ENCODE measurements at places on chromosomes 16 and 17.

DNA sequence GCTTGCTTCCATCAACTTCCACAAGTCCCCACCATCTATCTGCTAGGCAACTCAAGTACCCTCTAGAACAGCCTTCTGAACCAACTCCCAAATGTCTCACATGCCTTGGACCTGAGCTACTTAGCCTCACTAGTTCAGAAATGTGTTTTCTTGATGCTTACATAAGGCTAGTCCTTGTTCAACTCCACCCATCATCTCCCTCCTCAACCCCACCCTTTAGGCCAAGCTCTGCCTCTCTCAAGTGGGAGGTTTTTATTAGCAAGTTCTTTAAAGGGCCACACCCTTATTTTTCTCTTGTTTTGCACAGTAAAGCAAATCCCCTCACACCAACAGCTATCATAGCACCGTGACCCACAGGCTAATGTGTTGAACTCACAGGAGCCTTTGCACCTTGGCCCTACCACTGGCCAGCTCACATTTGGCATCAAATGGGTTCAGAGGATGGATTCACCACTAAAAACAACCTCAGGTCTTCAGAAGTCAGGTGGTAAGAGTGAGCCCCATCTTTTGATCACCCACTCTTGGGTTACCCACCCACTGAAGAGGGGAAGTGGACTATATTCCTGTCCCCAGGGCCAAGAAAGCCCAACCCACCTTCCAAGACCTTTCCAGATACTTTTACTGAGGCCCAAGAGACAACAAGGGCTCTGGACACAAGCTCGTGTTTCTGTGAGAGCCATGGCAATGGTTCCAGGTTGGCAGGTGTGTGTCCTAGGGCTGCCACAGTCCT, 12.2 kb downstream of the PIK3R5 start:
- DNase-seq, result no peak

GRCh38 chr16:15765880-15766279, 90.9 kb downstream of the MYH11 start:
- peak; percentile 81 for DNase-seq

- no peak for DNase-seq
These were observed 42.8 kb upstream of the ACSF3 start for GRCh38 chr16:89050868-89051311.

DNA sequence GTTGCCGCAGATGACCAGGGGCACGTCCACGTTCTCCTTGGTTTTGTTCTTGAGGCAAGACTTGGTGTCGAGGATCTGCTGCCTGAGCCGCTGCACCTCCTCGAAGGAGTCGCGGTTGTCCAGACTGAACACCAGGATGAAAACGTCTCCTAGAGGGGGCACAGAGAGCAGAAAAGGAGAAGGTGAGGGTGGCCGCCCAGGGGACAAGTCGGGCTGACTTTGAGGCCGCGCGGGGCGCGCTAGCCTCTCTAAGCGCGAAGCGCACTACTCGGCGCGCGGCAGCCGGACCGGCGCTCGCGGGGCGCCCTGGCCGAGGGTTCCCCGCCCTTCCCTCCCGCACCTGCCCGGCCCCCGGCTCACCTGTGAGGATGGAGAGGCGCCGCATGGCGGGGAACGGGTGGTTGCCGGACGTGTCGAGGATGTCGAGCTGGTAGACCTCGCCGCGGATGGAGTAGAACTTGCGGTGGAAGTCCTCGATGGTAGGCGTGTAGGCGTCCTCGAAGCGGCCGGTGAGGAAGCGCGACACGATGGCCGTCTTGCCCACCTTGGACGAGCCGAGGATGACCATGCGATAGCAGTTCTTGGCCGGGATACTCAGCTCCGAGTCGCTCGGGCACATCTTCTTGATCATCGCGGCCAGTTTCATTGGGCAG, 533 bp downstream of the RASD1 start:
- peak; percentile 75 for DNase-seq

DNA sequence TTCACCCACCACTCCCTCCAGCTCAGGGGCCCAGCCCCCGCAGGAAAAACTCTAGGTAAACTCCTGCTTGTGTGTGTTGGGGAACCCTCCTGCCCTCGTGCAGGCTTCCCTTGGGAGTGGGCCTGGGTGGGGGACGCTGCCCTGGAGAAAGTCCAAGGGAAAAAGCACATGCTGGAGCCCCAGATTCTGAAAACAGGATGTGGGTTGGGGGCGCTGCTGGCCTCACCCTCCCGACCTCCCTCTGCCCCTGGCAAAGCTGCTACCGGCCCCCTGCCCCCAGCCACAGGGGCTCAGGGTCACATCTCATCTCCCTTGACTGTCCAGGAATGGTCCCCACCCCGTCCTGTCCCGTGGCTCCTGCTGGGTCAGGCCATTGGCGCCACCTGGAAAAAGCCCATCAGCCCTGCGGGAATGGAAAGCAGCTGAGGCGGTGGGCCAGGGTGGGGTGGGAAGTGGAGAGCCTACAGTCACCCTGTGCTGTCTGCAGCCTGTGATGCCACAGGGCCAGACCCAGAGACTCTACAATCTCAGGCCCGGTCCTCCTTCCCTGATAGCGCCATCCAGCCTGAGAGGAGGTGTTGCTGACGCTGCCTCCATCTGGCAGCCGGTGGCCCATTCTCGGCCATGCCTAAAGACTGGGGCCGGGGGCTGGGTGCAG, 2.5 kb upstream of the GJD3 start:
- DNase-seq, result no peak

DNA sequence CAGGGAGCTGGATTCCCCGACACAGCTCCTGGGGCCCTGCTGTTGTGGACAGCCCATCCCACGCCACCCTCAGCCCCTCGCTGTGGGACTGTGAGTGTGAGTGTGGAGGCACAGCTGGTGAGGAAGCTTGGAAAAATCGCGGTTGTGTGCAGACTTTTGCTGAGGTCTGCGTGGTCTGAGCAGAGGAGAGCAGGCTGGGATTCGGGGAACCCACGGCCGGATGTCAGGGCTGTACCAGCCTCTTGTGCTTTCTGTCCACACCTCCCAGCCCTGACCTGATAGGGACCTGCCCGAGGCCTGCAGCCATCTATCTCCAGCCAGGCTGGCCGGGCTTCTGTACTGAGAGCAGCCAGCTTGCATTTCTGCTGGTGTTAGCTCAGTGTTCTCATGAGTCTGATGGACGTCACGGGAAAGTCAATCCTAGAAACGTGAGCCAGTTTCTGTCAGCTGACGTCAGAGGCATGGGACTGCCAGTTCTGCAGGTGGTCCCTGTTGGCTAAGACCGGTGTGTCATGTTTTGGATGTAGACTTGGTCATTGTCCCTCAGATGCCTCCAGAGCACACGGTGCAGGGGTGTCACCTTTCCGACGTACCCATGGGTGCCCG, 72.8 kb upstream of the ZNF750 start:
- DNase-seq, result no peak

GRCh38 chr17:62592341-62593099, 35.0 kb upstream of the MRC2 start:
- no peak for DNase-seq

DNA sequence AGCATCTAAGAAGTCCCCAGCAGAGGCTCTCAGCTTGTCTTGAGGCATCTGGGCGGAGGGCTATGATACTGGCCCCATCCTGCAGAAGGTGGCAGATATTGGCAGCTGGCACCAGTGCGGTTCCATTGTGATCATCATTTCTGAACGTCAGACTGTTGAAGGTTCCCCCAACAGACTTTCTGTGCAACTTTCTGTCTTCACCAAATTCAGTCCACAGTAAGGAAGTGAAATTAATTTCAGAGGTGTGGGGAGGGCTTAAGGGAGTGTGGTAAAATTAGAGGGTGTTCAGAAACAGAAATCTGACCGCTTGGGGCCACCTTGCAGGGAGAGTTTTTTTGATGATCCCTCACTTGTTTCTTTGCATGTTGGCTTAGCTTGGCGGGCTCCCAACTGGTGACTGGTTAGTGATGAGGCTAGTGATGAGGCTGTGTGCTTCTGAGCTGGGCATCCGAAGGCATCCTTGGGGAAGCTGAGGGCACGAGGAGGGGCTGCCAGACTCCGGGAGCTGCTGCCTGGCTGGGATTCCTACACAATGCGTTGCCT, at the start of gene CIITA:
Gene CIITA (plus strand): TSS at position 404 of the 543 bp plus-strand sequence. CDS start 129 bp downstream, at position 533.
- peak; percentile 84 for DNase-seq

- no peak for DNase-seq
These were observed 8.4 kb downstream of the AIPL1 start for GRCh38 chr17:6426356-6427101.

GRCh38 chr17:28706471-28707338, 5.0 kb downstream of the PROCA1 start:
- no peak for DNase-seq
